CD8-positive, alpha-beta memory T cell (primary cell): ENCODE measurements at places on chromosomes 1 and 21.

DNA sequence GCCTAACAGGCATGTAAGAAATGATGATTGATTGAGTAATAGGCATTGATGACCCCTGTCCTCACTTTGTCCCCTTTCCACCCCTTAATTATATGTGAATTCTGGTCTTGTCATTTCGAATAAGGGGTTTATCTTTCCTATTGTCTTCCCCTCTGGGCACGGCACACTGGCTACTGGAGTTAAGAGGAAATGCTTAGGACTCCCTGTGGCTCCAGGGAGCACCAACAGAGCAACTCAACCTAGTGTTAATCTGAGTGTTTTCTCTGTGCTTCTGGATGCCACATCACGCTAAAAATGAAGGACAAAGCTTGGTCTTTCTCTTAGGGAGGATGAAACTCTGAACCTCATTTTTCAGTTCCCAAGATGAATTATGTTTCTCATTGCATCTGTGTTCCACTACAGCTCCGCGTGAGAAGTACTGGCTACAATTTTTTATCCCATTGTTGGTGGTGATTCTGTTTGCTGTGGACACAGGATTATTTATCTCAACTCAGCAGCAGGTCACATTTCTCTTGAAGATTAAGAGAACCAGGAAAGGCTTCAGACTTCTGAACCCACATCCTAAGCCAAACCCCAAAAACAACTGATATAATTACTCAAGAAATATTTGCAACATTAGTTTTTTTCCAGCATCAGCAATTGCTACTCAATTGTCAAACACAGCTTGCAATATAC lies 5.3 kb downstream of the FCER1A start:
- DNase-seq, result no peak

GRCh38 chr1:106651028-106651762 lies 405.3 kb upstream of the PRMT6 start:
- no peak for DNase-seq

GRCh38 chr1:229836324-229836723 lies 210.3 kb downstream of the URB2 start:
- DNase-seq, result no peak

- DNase-seq, result no peak
These were observed 123.2 kb upstream of the TNFSF4 start for GRCh38 chr1:173330149-173330951.

- DNase-seq, result no peak
These were observed 4.8 kb upstream of the CHIA start for GRCh38 chr1:111285879-111286278.

GRCh38 chr1:200908191-200908868 lies 13.6 kb downstream of the INAVA start:
- DNase-seq, result no peak

GRCh38 chr1:56814205-56814604 lies 5.0 kb downstream of the FYB2 start:
- DNase-seq, result no peak

DNA sequence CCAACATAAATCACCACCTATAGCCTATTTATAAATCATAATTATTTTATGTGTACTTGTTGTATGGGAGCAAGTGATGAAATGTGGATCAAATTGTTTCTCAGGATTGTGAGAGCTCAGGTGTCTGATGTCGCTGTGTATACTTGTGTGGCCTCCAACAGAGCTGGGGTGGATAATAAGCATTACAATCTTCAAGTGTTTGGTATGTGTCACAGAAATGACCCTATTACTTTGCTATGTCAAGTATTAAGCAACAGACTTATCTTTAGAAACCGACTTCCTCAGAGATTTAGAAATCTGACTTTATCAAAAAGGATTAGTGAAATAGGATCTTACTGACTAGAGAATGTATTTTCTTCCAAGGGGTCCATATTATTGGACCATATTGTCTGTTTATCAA lies 280.9 kb downstream of the TPR start:
- no peak for DNase-seq

- DNase-seq, result no peak
These were observed 540 bp upstream of the C1orf198 start for GRCh38 chr1:230868736-230869385.

GRCh38 chr1:229942501-229942900 lies 124.5 kb upstream of the GALNT2 start:
- no peak for DNase-seq

DNA sequence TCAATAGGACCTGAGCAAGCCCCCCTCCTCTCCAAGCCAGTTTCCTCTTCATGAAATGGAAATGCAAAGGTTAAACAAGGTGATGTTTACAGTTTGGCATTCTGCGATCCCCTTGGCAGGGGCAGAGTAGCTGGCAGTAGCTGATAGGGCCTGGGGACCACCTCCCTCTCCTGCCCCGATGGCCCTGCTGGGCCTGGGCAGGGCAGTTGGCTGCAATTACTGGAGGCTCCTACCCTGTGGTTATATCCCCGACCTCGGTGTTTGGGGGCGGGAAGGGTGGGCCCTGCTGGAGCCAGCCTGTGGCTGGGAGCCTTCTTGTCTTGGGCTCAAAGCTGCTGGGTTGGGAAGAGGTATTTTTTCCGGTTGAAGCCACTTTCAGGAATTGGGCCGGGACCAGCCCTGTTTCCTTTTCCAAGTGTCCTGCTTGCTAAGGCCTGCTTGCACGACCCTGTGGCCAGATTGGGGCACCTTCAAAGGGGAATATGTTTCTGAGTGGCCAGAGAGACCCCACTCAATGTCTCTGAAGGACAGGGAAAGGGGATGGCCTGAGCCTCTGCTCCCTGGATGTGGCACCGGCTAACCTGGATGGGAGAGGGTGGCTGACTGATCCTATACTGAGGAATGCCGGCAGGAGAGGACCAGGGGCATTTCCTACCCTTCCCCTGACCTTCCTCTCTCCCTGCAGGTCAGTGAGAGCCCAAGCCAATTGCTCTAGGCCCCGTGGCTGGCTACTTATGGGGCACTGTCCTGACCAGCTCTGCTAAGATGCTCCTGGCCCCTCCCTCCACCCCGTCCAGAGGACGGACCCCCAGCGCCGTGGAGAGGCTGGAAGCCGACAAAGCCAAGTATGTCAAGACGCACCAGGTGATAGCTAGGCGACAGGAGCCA lies 1.9 kb downstream of the FAM110D start:
- DNase-seq, result no peak

DNA sequence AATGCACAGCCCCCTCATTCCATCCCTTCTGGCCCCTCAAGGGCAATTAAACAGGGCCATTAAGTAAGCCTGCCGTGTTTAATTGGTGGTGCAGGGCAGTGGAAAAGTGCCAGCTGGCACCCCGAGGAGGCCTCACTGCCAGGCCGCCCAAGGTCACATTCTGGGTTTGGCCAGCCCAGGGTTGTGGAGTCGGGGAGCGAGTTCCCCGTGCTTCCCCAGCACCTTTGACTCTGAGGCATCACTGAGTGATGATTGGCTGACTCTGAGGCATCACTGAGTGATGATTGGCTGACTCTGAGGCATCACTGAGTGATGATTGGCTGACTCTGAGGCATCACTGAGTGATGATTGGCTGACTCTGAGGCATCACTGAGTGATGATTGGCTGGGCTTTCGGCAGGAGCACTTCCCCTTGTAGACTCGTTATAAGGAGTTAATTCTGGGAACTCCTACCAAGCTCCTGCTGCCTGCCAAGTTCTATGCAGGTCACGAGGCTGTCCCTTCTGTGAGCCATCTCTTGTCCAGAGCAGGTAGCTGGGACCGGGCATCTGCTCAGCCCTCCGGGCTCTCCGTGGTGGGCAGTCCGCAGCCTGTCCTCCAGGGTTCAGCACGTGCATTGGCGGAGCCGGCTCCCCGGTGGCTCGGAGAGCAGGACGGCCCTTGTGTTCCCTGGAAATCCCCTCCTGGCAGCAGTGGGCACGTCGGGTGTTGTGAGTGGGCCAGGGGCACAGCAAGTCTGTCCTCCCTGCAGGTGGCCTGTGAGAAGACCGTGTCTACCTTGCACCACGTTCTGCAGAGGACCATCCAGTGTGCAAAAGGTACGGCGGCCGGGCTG lies 20.9 kb downstream of the CSTB start:
- DNase-seq, result no peak

DNA sequence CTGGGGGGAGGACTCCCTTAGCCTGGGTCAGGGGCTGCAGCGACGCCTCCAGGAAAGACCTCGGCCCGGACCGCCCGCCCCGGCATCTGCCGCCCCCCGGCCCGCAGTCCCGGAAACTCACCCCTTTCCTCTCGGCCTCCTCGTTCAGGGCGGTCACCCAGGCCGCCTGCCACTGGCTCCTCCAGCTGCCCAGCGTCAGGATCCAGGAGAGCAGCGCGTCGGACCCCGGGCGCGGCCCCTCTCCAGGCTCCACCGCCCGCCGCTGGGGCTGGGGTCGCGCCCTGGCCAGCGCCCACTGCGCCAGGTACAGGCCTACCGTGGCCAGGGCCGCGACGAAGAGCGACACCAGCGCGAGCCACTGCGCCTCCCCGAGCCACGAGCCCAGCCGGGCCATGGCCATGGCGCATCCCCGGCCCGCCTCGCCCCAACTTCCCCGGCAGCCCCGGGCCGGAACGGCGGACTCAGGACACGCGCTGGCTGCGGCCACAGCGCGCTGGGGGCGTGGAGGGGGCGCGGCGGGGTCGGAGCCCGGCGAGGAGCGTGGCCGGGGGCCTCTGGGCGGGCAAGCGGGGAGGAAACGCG lies 478 bp downstream of the C2CD2 start:
- DNase-seq, result no peak

GRCh38 chr1:92483610-92484471 lies 2.9 kb downstream of the GFI1 start:
- DNase-seq, result peak; percentile 30

- DNase-seq, result no peak
These were observed 52.5 kb downstream of the EPRS1 start for GRCh38 chr1:219993554-219994433.
